ENCODE measurements at places on chromosomes 16 and 17.

GRCh38 chr17:796609-797008 lies 14.5 kb downstream of the MRM3 start:
- DNase-seq = no peak

- no peak for DNase-seq
These were observed 709 bp upstream of the MRPL28 start for GRCh38 chr16:370979-371514.

DNA sequence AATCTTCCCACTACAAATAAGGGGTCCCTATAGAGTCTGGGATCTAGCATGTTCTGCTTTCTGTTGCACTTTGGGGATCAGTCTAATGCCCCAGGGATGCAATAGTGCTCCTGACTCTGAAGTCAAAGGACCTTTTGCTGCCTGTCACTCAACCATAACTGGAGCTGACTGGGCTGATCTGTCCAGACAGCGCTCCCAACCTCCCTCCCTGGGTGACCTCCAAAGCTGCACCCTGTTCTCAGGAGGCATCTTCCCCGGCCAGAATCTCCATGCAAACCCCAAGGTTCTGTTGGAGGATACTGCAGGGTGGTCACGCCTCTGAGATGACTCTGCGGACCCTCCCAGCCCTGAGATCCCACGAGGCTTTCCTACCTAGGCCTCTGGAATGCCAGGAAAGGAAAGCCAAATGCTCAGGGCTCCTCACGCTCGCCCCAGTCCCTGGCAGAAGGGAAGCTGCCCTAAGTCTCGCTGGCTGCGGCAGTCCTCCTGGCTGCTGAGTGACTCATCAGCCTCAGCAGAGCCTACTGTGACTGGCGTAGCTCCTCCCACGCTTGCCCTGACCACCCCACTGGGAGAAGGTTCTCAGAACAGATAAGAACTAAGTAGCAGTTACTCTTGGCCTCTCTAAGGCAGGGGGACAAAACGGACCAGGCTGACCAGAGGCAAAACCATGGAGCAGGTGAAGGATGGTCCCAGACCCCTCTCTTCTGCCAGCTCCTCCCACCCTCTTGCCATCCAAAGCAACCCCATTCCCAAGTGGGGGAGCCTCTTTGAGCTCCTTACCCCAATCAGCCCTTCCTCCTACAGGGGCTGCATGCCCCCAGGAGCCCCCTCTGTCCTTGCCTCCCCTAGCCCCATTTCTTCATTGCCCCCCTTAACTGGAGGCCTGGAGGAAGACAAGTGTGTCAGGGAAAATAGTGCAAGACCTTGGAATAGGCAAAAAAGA lies 124.1 kb upstream of the TNRC6C start:
- DNase-seq = peak; percentile 59

DNA sequence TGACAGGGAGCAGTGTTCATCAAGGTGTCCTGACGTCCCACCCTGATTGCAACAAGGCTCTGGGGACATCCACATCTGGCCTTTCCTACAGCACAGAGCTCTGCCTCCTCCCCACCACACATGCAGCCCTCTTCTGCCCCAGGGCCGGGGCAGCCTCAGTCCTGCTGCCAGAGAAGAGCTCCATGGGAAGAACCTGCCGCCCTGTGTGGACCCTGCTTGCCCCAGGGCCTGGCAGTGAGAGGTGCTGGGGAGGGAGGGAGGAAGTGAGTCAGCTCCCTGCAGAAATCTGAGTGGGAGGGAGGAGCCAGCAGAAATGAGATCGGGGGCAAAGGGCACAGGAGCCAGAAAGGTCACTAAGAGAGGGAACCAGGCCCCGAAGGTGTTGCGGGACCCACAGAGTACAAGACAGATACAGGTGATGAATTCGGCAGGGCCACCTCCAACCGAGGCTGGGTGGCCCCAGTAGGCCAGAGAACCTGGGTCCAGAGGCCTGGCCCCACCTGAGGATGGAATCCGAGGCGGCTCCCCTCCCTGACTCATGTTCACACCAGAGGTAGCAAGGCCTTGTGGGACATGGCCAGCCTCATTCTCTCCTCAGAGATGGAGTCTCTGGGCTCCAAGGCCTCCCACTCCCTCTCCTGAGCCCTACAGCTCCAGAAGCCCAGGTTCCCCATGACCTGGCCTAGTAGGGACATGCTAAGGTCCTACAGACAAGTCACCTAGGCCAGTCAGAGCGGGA lies 24.8 kb downstream of the MYO18A start:
- peak; percentile 48 for DNase-seq
